CD4-positive, alpha-beta T cell treated with Interleukin-4 for 4 hours (primary cell): ENCODE measurements at places on chromosomes 11 and 22.

- DNase-seq, result peak; percentile 81
These were observed 33.8 kb upstream of the PPARA start for GRCh38 chr22:46116491-46116958.

DNA sequence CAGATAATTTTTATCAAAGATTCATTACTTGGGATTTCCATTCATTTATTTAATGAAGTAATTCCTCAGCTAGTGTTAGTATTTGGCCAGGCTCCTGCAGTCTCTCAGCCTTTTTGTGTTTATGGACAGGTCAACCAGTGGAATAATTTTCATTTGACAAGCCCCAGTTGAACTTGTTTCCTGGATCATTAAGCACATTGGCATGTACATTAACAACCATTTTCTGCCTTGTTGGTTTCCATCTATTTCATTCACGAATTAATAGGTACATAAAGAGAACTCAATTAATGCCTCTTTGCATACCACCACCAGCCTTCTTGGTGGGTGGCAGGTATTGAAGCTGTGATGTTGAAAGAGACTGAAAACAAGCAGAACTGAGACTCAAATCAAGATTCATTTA, 745.2 kb downstream of the KCNA4 start:
- DNase-seq, result no peak

- DNase-seq, result no peak
These were observed 29.5 kb upstream of the LMO1 start for GRCh38 chr11:8293171-8293570.

DNA sequence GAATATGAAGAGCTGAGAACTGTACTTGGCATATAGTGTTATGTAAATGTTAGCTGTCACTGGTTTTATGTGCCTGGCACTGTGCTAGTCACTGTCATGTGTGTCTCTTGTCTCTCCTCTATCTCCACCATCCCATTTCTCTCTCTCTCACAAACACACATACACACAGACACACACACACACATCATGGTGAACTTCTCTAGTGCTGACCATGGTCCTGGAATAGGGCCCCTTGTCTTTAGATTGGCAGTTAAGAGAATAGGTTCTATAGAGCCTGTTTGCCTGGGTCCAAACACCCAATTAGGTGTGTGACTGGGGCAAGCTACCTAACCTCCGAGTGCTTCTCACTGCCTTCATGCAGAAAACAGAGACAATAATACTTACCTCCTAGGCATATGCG, 109.7 kb upstream of the NARS2 start:
- DNase-seq, result no peak

GRCh38 chr11:35800970-35801953, 138.7 kb downstream of the TRIM44 start:
- DNase-seq, result no peak

GRCh38 chr22:26398741-26399153, 30.3 kb upstream of the ASPHD2 start:
- DNase-seq, result peak; percentile 54

DNA sequence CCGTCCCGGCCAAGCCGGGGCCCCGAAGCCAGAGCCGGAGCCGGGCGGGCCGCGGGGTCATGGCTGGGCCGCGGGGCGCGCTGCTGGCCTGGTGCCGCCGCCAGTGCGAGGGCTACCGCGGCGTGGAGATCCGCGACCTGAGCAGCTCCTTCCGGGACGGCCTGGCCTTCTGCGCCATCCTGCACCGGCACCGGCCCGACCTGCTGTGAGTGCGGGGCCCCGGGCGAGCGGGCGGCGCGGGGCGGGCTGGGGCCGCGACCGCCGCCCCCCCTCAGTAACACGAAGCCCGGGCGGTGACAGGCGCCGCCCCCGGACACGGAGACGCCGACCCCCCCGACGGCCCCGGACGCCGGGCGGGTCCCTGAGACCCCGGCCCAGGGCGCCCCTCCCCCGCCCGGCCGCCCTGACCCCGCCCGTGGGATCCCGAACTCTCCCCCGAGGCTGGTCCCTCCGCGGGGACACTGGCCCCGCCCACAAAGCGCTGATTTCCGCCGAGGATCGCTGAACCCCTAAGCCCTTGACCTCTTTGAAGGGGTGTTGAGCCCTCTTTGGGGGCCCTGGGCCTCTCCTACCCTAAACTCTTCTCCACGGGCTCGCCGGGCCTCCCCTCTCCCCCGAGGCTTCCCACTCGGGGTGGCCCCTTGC, 389 bp downstream of the MICALL1 start:
- peak; percentile 27 for DNase-seq

DNA sequence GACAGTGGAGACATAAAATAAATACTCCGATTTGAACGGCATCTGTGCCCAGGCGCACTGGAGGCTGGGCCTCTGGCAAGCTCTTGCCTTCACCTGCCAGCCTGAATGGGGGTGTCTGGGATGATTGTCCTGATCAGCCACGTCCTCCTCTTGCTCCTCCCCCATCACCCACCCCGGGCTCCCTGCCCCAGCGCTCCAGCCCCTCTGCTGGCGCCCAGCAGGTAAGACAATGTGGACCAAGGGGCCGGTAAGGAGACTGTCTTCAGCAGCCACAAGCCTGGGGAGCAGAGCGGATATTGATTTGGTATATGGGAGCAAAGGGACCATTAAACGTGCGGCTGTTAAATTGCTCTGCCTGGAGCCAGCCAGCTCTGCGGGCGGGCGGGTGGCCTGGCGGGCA, 24.9 kb downstream of the WNT11 start:
- DNase-seq, result no peak

DNA sequence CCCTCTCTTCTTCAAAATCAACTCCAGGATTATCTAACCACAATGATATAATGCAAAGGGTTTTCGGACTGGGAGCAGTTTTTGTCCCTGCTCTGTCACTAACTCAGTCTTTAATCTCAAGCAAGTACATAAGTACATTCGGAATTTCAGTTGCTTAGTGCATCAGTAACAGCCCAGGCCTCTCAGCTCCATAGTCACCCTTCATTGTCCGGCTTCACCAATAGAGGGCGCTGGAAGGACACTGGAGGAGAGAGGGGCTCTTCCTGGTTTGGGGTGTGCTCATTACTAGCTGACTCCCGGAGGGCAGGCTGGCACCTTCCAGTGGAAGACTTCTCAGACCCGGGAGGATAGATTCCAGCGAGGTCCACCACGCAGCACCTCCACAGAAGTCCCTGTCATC, 90.4 kb upstream of the PDGFD start:
- DNase-seq, result no peak

DNA sequence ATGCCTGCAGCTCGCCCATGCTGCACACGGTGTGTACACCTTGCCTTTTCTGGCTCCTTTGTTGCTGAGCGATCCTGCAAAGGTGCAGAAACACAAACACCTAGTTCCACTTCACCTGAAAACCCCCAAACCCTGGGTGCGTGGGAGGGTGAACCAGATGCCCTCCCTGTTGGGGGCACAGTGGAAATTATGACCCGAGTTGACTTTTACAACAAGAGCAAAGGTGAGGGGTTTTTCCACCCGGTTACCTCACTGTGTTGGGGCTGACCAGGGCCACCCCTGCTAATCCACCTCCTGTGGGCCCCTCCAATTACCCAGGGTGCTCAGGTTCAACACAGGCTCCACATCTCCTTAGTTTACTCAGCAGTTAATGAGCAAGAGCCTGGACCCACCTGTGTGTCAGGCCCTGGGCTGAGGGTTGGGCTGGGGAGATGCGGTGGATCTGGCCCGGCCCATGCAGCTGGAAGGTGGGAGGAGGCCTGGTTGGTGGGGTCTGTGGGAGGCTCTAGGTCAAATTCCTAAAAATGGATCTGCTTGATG, 42.1 kb downstream of the LRRC32 start:
- no peak for DNase-seq

DNA sequence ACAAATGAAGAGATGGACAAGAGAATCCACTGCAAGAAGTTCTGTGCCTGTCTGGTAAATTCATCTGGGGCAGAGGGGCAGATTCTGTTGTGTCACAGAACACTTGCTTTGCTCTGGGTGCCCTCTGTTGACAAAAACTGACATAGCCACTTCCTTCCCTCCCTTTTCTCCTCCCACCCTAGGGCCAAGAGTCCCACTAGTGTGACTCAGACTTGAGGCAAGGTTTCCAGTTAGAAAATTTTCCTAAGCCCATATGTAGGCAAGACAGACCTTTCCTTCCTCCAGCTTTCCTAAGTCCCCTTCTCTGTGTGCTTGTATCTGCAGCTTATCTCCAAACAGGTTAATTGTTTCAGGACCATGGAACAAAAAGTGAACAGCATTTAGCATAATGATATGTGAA, 106.8 kb downstream of the RBFOX2 start:
- peak; percentile 35 for DNase-seq

- no peak for DNase-seq
These were observed 673 bp downstream of the CDON start for GRCh38 chr11:126061707-126062678.

- DNase-seq, result peak; percentile 19
These were observed 935 bp downstream of the QSER1 start for GRCh38 chr11:32893343-32894148.

DNA sequence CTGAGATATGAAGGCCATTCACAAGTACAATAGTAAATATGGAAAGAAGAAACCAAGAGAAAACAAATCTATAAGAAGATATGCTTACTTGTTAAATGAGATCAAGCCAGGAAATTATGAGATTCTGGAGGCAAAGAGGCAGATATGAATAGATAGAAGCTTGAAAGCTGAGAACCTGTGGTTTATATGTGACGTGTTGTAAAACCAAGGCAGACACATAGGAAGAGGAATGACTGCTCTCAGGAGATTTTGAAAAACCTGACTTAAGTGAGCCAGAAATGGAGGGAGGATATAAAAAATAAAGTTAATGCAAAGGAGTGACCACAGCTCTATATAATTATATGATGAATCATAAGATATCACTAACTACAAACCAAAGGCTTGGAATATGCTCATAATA, 1160.5 kb upstream of the CNTN5 start:
- no peak for DNase-seq

DNA sequence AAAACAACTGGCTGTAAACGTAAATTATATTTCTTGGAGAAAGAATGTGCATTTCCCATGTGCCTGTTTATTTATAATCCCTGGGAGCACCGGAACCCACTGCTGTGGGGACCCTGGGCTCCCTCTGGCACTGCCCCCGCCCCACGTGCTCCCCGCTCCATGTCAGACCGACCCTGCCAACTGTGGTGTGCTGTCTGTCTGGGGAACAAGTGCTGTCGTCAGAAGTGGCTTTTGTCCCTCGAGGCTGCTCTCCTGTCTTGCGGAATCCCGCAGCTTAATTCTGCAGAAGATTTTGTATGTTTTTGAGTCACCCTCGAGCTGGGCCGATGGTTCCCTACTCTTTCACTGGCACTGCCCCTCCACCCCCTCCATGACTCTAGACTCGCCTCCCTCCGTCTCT, 2.4 kb downstream of the LRRC10B start:
- DNase-seq, result no peak
